ENCODE measurements at places on chromosomes 4 and X. TPM values are rescaled to one million over a fixed set of nuclear protein-coding genes. Genes with fewer than 3 reads are reported as not detected.

CITED1 gene
- polyA plus RNA-seq, result 2.3 TPM

DNA sequence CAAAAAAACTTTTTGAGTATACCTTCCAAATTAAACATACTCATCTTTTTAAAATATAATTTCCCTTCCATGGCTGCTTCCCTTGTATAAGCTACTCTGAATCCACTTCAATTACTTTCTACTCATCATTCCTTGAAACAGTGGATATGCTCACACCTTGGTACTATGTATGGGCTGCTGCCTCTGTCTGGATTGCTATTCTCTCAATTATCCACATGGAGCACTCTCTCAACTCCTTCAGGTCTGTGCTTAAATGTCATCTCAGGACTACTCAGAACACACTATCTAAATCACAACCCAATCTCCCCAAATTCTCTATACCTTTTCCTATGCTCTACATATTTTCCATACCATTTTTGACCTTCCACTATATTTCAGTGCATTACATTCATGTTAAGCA is 898.9 kb upstream of the EPHA5 start:
- no peak for DNase-seq

GRCh38 chr4:117096462-117096861 is 11.1 kb upstream of the TRAM1L1 start:
- DNase-seq, result no peak

DNA sequence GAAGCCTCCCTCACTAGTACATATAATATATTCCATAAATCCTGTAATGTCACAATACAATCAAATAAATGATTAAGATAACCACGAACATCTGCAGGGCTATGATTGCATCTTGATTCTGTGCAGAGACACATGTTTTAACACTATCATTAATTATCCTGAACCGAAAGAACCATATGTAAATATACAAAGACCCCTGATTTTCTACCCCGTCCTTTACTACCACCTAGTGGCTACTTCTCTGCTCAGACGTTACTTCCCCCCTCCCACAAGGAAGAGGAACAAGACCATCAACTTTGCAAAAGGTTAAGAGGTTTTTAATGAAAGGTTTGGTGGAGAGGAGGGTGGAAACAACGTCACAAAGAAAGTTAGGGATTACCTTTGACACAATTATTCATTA is 134.0 kb downstream of the COL4A6 start:
- DNase-seq, result no peak

GRCh38 chr4:88216395-88216794 is 58.0 kb upstream of the ABCG2 start:
- DNase-seq, result no peak

GRCh38 chr4:185500035-185500434 is 28.5 kb upstream of the CCDC110 start:
- no peak for DNase-seq

Measured in H1 (cell line).